ENCODE measurements at places on chromosomes 4 and X.

GRCh38 chr4:7860600-7861163, 79.0 kb downstream of the AFAP1 start:
- peak; percentile 19 for DNase-seq

DNA sequence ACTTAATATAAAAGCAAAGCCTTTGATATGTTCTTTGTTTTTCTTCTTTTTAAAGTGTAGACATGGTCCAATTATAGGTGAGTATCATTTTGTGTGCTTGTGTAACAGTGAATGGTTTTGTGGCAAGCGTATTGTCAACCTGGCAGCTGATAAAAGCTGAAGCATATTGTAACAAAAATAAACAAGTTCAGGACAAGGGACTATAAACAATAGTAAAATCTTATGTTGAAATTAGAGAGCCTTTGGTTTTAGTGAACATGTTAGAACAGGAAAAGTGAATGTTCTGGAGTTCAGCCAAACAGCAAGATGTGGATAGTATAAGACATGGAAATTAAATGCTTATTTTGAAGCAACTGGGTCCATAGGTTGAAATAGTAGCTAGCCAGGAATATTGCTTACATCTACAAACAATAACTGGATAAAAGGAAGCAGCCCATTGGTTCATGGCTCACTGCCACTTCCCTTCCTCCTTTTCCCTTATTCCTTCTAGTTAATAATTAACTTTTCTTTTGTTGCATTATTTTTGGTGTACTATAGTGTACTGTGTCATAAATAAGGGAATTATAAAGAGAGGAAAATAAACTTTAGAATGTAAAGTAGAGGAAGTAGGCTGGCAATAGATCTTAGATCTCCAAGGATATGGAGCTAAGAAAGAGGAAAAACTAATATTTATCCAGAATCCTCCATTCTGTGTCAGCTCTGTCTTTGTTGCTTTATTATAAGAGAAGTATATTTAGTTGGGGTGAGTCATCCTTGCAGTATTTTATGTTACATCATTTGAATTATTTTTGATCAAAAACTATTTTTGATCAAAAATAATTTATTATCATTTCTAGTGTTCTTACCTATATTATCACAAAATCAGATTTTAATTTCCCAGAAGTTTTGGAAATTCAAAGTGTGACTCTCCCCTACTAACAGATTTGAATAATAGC, 65.6 kb downstream of the MRPL1 start:
- no peak for DNase-seq

DNA sequence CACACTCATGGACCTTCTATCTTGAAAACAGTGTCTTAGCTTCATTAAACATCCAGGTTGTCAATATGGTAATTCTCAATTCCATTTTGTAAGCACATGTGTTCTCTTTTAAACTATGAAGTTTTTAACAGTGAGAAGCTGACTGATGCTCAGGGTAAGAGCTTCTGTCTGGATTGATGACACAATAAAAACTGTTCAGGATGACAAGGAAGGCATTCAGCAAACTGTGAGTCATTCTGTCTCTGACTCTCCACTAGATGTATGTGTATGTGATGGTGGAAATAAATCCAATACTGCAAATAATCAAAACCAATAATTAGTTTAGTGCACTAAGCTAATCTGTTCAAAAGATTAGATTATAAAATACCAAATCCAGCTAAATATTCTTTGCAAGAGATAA, 115.3 kb upstream of the ARX start:
- DNase-seq, result no peak

GRCh38 chrX:103101299-103102042, 8.5 kb upstream of the NXF3 start:
- DNase-seq, result no peak

DNA sequence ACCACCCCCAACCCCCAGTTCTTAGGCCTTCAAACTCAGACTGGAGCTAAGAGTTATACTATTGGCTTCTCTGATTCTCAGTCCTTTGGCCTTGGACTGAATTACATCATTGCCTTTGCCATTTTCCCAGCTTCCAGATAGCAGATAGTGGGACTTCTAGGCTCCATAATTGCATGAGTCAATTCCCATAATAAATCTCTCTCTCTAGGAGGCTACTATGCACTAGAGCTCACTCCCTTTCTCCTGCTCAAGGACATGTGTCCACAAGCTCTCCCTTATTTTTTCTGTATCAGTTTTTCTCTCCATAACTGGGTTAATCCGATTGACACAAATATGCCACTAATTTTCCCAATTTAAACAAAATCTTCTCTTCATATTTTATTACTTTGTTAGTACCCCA, 103.4 kb downstream of the REELD1 start:
- DNase-seq, result no peak

GRCh38 chr4:164116286-164116685, 621.8 kb downstream of the TMA16 start:
- no peak for DNase-seq

DNA sequence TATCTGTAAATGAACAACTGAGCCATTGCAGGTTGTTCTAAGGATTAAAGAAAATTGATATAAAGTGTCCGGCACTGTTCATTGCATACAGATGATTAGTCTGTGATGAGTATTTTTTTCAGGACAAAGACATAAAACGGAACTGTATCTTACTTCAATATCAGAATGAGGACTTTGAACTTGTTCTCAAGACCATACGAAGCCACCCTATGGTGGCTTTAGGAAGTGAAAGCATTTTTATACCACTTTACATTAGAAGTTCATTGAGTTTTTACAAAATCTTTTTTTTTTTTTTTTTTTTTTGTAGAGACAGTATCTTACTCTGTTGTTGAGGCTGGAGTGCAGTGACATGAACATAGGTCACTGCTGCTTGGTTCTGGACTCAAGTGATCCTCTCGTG, 45.2 kb upstream of the TRIM2 start:
- no peak for DNase-seq
